T-helper 17 cell (primary cell): ENCODE measurements at places on chromosomes 1 and 21. TPM values are rescaled to one million over a fixed set of nuclear protein-coding genes. Genes with fewer than 3 reads are reported as not detected.

MATN1 gene
- total RNA-seq: 2.1 TPM

GPR37L1 gene
- not detected for total RNA-seq

HES3 gene
- not detected for total RNA-seq

GJA8 gene
- total RNA-seq: not detected

DNA sequence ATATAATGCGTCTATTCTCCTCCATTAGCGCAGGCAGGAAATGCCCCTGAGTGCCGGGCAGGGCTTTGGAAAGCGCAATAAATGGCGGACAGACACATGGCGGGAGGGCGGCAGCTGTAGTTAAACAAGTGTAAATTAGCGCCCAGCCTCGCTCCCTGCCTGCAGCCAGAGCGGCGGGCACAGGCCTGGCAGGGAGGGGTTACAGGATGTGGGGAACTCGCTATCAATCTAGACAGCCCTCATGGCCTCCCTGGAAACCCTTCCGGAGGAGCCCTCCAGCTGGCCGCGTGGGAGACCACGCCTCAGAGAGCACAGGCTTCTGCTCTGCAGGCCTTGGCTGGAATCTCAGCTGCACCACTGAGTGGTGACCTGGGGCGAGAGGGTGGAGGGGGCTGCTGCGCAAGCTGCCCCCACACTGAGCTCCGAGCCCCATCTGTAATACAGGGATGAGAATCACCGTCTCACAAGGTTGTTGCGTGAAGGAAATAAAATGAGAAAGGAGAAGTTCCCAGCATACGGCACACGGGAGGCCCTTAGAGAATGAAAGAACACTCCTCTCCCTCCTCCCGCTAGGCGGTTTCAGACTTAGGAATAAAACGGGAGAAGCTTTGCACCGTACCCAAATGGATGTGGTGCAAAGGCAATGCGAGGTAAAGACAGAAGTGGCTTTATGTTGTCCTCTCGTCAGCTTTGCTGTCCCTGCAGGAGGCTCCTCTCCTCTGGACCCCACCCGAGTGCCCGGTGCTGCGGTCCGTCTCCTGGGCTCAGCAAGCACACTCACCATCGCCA, 167.2 kb upstream of the POU3F1 start:
- no peak for DNase-seq
- peaks cover 2% of the 10 kb centered on the region for H3K4me1 ChIP-seq
- peaks cover 3% of the 10 kb centered on the region for H3K36me3 ChIP-seq
- no peak overlapping the region for H3K4me3 ChIP-seq

DNA sequence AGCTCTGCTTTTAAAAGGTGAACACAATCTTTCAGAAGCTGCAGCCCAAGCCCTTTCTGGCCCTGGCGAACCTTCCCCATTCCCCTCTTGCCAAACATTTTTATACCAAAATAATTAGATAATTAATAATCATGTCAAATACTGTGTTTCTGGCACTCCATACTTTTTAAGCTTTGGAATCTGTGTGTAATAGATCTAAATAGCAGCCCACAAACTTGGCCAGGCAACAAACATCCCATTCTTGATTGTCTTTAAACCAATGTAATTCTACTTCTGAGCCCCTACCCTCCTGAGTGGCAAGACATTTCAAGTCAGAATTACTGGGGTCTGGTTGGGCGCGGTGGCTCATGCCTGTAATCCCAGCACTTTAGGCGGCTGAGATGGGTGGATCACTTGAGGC, 137.7 kb downstream of the NAV1 start:
- H3K36me3 ChIP-seq: no peaks in the 10 kb centered on the region
- DNase-seq: no peak
- no peak overlapping the region for H3K4me3 ChIP-seq
- peaks cover 7% of the 10 kb centered on the region for H3K4me1 ChIP-seq
- peaks cover 27% of the 10 kb centered on the region for H3K27me3 ChIP-seq
- no peak overlapping the region for H3K27ac ChIP-seq

- DNase-seq: no peak
- H3K4me3 ChIP-seq: no peak overlapping the region
- no peaks in the 10 kb centered on the region for H3K36me3 ChIP-seq
- peaks cover 18% of the 10 kb centered on the region for H3K27me3 ChIP-seq
- H3K27ac ChIP-seq: no peak overlapping the region
Measured at GRCh38 chr1:88061492-88062177, 622.4 kb upstream of the PKN2 start.

- peaks cover 32% of the 10 kb centered on the region for H3K27me3 ChIP-seq
- peaks cover 2% of the 10 kb centered on the region for H3K4me1 ChIP-seq
- no peak for DNase-seq
- no peak overlapping the region for H3K4me3 ChIP-seq
Measured at GRCh38 chr1:30042438-30043147, 680.8 kb downstream of the MATN1 start.

- peaks cover 22% of the 10 kb centered on the region for H3K27me3 ChIP-seq
- no peak overlapping the region for H3K4me3 ChIP-seq
- H3K27ac ChIP-seq: no peak overlapping the region
- no peak for DNase-seq
Measured at GRCh38 chr1:98490099-98490498, 171.4 kb upstream of the SNX7 start.
